A549 treated with CpdA at 1 μM for 4 hours (cell line): ENCODE measurements at places on chromosomes 7 and 10. TPM values are rescaled to one million over a fixed set of nuclear protein-coding genes. Genes with fewer than 3 reads are reported as not detected.

The GLI3 gene
- total RNA-seq = 0.16 to 0.33 TPM (median 0.21 TPM) in 5 replicates

The IDI2 gene
- total RNA-seq = 0.13 TPM in 1 of 5 replicates, not detected in the others

The PLCE1 gene
- 4.5 to 7.0 TPM (median 5.7 TPM) in 5 replicates for total RNA-seq

The FAM237B gene
- not detected in 5 replicates for total RNA-seq

The CDC14C gene
- not detected in 5 replicates for total RNA-seq

The IL2RA gene
- total RNA-seq = not detected in 5 replicates

The FAM107B gene
- 147 to 212 TPM (median 176 TPM) in 5 replicates for total RNA-seq

The SPDYE8 gene
- total RNA-seq = not detected in 5 replicates

The AIFM2 gene
- 30.3 to 37.0 TPM (median 36.3 TPM) in 5 replicates for total RNA-seq

The SPDYE2 gene
- total RNA-seq = not detected in 5 replicates

The ERVW-1 gene
- total RNA-seq = 0.03 TPM in 1 of 5 replicates, not detected in the others

The OPN1SW gene
- total RNA-seq = not detected in 5 replicates

The MUC12 gene
- total RNA-seq = 15.7 to 22.4 TPM (median 18.7 TPM) in 5 replicates

The C1GALT1 gene
- total RNA-seq = 30.7 to 38.3 TPM (median 32.8 TPM) in 5 replicates

The GJD4 gene
- total RNA-seq = 0.09 TPM in 1 of 5 replicates, not detected in the others

The KLLN gene
- total RNA-seq = 0.50 to 0.63 TPM (median 0.59 TPM) in 5 replicates

The OR2A1 gene
- not detected in 5 replicates for total RNA-seq

The AASS gene
- 0.03 to 0.08 TPM (median 0.05 TPM) in 4 of 5 replicates, not detected in the other for total RNA-seq

The CLDN4 gene
- total RNA-seq = 3.2 to 7.0 TPM (median 4.9 TPM) in 5 replicates

The NACAD gene
- 0.14 to 0.26 TPM (median 0.16 TPM) in 5 replicates for total RNA-seq

The AKR1D1 gene
- total RNA-seq = not detected in 5 replicates

The INHBA gene
- total RNA-seq = 0.50 to 1.6 TPM (median 1.1 TPM) in 5 replicates

The RAMP3 gene
- not detected in 5 replicates for total RNA-seq
